Mononuclear cell (primary cell): ENCODE measurements at places on chromosomes 5 and 9. TPM values are rescaled to one million over a fixed set of nuclear protein-coding genes. Genes with fewer than 3 reads are reported as not detected.

The GKAP1 gene
- total RNA-seq = 8.0 TPM

The RANBP3L gene
- 0.10 TPM for total RNA-seq

The GRXCR2 gene
- not detected for total RNA-seq

The IFNA13 gene
- not detected for total RNA-seq

The TRPM3 gene
- total RNA-seq = not detected

The GABRB2 gene
- total RNA-seq = not detected

The FUT7 gene
- 2.6 TPM for total RNA-seq

The IFNK gene
- not detected for total RNA-seq

The ANGPTL2 gene
- 0.10 TPM for total RNA-seq

The GPR150 gene
- 0.42 TPM for total RNA-seq

The OR1L4 gene
- not detected for total RNA-seq

The SPATA31C1 gene
- not detected for total RNA-seq

The SPINK4 gene
- total RNA-seq = not detected

The RAB24 gene
- 20.1 TPM for total RNA-seq

The SLC45A2 gene
- total RNA-seq = under 0.01 TPM

The SPOCK1 gene
- 0.42 TPM for total RNA-seq

The OR1Q1 gene
- total RNA-seq = not detected

The MELK gene
- 0.94 TPM for total RNA-seq

The CARD6 gene
- total RNA-seq = 5.4 TPM

The TMEM167A gene
- 71.7 TPM for total RNA-seq

The HAPLN1 gene
- under 0.01 TPM for total RNA-seq

The NMUR2 gene
- not detected for total RNA-seq

The SLC2A8 gene
- 2.2 TPM for total RNA-seq

The TICAM2 gene
- total RNA-seq = 1.2 TPM

The ATP10B gene
- under 0.01 TPM for total RNA-seq
